ENCODE measurements at places on chromosomes 4 and X.

GRCh38 chr4:137664046-137664387, 131.7 kb upstream of the PCDH18 start:
- no peak for DNase-seq

- no peak for DNase-seq
These were observed 187.3 kb downstream of the SLC39A8 start for GRCh38 chr4:102157984-102158383.

DNA sequence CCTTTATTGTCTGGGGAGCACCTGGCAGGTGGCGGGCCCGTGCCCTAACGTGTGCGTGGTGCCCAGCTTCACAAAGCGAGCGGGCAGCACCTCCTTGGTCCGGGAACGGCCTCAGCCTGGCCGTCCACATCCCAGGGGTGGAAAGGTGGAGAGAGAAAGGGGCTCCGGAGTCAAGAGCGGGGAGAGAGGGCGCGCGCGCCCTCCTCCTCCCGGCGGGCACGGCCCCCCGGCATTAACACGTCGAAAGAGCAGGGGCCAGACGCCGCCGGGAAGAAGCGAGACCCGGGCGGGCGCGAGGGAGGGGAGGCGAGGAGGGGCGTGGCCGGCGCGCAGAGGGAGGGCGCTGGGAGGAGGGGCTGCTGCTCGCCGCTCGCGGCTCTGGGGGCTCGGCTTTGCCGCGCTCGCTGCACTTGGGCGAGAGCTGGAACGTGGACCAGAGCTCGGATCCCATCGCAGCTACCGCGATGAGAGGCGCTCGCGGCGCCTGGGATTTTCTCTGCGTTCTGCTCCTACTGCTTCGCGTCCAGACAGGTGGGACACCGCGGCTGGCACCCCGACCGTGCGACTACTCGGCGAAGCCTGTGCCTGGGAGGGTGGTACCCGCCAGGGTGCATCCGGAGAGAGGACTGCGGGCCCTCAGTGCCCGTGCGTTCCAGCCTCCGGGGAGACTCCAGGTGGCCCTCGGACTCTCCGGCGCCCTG, at the start of gene KIT:
Gene KIT, plus strand, starts transcription at position 407 of the 701 bp plus-strand sequence. Its CDS starts 58 bp downstream, at position 465.
- no peak for DNase-seq

DNA sequence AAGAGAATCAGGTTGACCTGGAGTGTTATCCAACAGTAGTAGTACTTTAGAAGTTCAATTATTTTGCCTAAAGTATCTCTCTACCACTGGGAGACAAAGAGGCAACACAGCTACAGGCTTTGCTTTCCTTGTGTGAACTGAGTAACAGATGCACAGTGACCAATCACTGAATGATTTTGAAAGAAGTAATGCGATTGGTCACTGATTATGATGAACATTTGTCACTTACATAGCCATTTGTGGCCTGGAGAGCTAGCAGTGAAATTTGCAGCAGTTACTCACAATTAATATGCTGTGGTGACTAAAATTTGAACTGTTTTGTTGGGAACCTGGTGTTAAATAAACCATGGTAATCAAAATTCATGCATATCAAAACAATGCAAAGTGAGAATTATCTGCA, 508.7 kb upstream of the DIPK2B start:
- no peak for DNase-seq

DNA sequence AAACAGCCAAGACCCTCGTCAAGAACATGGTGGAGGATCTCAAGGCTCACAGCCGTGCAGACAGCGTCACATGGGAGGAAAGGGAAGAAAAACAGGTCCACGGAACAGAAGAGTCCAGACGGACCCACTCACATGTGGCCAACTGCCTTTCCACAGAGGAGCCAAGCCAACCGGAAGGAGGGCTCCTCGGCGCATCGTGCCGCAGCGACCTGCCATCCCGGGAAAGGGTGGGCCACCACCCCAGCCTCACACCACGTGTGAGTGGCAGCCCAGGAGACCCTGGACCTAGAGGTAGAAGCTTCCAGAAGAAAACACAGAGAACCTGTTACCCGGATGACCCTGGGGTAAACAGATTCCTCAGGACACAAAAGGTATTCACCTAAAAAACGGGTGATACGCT, 28.4 kb downstream of the CTBP1 start:
- no peak for DNase-seq

DNA sequence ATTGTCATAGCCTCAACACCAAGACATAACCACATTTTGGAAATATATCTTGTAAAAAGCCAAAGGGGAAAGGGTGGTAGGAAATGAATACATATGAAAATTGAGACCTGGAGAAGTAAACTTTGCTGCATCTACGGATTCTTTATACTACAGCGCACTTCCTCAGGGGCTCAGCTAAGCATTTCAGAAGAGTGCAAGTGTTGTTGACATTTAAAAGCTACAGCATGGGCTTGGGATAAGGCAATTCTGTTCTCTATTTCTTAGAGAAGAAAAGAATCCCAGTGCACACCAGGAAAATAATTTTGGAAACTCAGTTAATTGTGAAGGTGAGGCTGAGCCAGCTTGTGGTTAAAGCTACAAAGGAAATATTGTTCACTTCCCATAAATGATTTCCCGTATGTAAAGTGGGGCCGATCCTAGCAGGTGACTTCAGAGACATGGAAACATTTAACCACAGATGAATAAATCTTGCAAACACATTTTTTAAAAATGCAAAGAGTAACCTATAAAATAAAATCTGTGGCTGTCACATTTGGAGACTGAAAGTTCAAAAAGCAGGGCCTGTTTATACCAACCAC, 12.6 kb upstream of the GBA3 start:
- DNase-seq: no peak

GRCh38 chr4:86896596-86896995, 4.4 kb upstream of the C4orf36 start:
- no peak for DNase-seq

DNA sequence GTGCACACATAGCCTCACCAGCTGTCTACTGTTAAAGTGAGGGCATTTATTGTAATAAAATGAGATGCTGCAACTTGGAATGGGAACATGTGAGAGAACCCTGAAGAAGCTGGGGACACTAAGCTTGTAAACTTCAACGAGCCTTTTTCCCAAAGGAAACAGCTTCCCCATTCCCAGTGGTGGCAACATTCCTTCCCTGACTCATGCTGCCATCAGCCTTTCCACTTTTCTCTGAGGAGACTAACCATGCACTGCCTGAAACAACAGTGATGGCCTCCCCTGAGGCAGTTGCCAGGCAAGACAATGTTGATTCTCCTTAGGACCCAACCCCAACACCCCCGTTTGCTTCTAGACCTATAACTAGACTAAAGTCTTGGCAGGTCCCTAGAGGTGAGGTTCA, 928.3 kb downstream of the GLUD2 start:
- no peak for DNase-seq

GRCh38 chr4:168440442-168441264, 39.6 kb downstream of the DDX60L start:
- DNase-seq: peak; percentile 92

- DNase-seq: no peak
These were observed 45.2 kb downstream of the ZNF674 start for GRCh38 chrX:46500054-46500453.

- DNase-seq: no peak
These were observed 159.3 kb downstream of the PTCHD1 start for GRCh38 chrX:23493941-23494374.
